ENCODE measurements at places on chromosomes 13 and 19.

DNA sequence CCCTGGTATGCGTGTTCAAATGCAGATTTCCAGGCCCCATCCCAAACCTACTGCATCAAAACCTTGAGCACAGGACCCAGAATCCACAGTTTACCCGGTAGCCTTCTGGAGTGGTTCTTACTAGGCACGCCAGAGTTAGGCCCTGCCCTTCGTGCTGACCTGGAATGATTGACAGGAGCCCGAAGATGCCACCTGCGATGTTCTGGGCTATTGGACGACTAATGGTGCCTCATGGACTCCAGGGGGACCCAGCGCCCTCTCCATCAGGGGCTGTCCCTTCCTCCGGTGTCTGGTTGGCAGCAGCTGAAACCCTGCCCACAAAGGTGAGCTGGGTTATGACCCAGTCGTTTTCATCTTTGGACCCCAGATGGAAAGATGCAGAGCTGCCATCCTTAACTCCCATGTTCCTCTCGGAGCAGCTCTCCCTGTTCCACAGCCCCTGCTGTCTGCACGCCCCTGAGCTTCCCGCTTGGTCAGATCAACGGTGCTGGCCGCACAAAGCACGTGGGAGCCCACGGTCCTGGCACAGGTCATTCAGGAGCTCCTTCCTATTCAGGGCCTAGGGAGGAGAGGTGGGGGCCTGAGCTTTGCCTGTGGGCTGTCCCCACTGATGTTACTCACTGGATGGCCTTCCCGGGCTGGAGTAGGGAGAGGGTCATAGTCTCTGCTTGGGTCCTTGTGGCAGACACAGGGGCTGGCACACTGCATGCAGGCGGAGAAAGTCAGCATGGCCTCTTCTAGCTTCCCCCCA is 65.8 kb downstream of the GPR12 start:
- DNase-seq: no peak

GRCh38 chr19:7678971-7679751 is 1.5 kb upstream of the TRAPPC5 start:
- peak; percentile 56 for DNase-seq

DNA sequence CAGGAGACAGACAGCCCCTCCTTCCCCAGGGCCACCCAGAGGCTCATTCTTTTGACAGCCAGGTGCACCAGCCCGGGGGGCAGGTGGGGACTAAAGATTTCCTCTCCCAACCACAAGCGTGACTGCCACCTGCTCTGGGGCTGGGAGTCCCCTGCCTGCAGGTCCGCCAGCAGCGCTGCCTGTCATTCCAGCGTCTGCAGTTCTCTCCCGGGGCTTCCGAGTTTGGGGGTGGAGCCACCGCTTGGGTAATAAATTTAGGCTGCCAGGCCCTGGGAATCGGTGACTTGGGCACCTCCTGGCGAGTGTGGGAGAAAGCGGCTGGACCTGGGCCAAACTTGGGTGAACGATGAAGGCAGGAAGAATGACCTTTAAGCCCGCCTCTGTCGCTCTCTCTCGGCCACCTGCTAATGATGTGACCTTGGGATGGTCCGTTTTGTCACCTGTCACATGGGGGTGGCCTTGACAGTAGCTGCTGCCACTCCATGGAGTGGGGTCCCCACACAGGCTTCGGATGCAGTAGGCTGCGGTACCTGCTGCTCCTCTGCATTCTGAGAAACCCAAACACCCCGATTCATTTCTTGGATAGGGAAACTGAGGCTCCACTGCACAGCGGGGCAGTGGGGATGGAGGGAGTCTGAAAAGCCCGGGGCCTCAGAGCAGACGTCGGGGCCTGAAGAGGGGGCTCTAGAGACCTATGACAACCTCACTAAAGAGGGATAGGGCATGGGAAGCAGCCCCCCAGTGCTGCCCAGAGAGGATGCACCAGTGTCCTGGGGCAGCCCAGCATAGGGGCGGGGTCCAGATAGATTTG is 12.8 kb downstream of the FUT6 start:
- no peak for DNase-seq

DNA sequence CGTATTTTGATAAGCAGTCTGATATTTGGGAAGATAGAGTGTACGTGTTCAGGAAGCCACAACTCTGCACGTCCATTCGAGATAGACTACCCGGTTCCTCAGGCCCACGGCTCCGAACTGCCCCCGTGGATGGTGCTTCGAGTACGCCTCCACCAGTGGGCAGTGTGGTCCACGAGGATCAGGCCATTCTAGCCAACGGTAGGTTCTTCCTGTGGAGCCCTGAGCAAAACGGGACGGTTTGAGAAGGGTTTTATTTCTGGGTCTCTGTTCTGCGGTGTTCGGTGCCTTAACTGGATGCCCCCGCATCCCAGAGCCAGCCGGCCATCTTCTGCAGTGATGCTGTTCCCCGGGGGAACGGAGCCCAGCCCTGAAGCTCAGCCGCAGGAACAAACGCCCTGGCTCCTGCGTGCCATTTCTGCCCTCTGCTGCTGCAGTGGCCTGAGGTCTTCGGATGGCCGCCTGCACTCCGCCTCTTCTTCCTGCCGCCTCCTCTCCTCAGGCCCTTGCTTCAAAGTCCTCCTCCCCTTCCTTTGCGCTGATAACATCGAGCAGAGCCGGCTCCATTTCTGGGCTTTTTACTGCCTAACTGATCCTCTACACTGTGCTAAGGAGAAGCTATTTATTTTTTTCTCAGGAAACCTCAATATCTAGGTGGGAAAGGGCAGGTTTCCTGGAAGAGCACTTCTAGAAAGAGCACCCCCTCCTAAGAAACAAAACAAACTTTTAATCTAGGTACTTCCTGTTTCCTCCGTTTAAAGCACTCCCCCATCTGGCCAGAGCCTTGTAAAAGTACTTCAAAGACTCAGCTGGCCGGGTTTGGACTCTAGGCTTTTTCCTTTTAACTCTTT is 36.2 kb upstream of the SLC46A3 start:
- DNase-seq: no peak

- no peak for DNase-seq
These were observed 28.7 kb downstream of the STK24 start for GRCh38 chr13:98548230-98548629.

GRCh38 chr13:38755793-38756192 is 68.9 kb downstream of the FREM2 start:
- no peak for DNase-seq

- no peak for DNase-seq
These were observed 100.2 kb downstream of the ENOX1 start for GRCh38 chr13:43686557-43686956.

DNA sequence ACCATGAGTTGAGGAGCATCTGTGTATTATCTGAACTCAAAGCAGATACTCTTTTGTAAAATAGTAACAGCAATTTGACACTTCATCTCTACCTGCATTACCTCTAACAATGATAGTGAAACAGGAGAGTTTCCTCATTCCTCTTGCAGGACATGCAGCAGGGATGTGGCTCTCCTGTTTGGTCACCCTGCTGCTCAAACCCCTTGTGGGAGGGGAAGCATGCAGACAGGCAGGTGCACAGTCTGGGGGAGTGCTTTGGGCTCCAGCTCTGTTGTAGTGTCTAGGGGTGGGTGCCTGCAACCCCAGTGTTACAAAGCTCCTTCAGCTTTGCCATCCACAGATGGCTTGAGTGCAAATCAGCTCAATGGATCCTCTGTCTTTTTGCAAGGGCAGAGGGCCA is 827.6 kb downstream of the DACH1 start:
- no peak for DNase-seq
